ENCODE measurements at places on chromosomes 2 and 18.

GRCh38 chr2:109298851-109299250, 169.8 kb downstream of the SH3RF3 start:
- no peak for DNase-seq

DNA sequence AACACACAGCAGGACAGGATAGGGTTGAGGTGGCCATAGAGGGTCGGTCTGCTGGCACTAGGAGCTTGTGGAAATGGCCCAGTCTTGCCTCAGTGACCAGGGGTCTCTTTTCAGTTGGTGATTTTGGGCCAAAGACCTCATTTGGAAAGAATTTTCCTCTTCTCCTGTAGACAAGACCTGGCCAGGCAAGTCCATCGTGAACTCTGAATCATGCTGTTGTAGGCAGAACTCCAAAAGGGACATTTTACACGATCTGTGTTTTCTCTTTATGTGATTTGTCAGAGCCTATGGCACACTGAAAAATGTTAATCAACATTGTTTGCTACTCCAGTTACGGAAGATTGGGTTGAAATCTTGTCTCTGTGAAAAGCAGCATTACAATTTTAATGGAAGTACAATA, 126.1 kb upstream of the PXDN start:
- DNase-seq = no peak

- DNase-seq = no peak
Observed at GRCh38 chr2:37085731-37086147, 1.4 kb downstream of the GPATCH11 start.

DNA sequence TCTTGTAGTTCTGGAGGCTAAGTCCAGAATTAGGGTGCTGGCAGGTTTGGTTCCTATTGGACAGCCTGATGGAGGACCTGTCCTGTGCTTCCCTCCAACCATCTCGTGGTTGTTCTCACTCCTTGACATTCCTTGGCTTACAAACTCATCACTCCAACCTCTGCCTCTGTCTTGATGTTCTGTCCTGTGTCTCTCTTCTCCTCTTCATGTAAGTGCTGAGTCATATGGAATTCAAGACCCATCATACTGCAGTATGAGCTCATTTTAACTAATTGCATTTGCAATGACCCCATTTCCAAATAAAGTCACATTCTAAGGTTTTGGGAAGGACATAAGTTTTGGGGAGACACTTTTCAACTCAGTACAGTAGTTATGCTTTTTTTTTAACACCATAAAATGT, 374.7 kb downstream of the TRIB2 start:
- DNase-seq = no peak

GRCh38 chr2:173075781-173076580, at the start of gene MAP3K20:
Gene MAP3K20 (plus strand): TSS chr2:173075846. CDS start chr2:173091032, 15,186 bp downstream.
- peak; percentile 44 for DNase-seq
